AML-193 (cell line): ENCODE measurements at places on chromosomes 7 and 10.

GRCh38 chr7:73838642-73839041, 3.7 kb downstream of the METTL27 start:
- DNase-seq, result no peak

DNA sequence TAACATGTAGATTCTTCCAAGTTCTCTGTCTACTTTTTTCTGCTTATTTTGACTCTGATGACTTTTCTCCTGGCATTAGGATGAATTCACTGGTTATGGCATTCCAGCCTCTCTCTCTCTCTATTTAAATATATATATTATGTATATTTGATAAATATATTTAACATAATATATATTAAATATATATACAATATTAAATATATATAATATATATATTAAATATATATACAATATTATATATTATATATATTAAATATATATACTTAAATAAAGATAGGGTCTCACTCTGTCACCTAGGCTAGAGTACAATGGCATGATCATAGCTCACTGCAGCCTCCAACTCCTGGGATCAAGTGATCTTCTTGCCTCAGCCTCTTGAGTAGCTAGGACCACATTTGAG, 60.7 kb downstream of the ZNF783 start:
- no peak for DNase-seq

DNA sequence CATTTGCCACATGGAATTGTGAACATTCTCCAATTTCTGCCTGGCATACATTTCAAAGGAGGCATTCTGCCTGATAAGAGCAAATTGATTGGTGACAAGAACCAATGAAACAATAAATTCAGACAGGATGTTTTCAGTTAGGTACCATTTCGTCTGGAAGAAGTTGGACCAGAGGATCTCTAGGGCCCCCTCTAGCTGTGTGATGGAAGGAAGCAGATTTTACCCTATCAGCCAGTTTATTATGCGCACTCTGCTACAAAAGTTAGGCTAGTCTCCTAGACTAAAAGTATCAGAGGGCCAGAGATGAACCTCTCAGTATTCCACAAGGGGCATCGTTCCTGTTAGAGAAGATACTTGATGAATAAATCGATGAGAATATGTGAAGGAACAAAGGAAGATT, 118.0 kb downstream of the BUB3 start:
- no peak for DNase-seq

- DNase-seq, result no peak
These were observed 20.7 kb downstream of the FAM241B start for GRCh38 chr10:69650589-69651261.

GRCh38 chr7:46291601-46292150, 370.6 kb upstream of the IGFBP3 start:
- DNase-seq, result no peak

DNA sequence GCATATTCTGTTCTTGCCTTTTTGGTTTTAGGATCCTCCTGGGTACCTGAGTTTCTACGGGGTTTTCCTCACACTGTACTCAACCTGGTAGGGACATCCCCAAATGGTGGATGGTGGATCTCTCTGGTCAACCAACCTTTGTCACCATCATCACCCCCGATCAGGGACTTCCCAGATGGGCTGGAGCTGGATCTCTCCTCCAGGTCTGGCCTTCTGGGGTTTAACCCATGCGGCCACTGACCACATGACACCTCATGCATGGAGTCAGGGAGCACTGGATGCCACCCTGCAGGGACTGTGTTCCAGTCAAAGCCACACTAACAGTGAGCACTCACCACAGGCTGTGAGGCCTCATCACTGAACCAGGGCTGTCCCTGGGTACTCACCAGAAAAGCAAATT, 80.0 kb downstream of the CELF2 start:
- no peak for DNase-seq

DNA sequence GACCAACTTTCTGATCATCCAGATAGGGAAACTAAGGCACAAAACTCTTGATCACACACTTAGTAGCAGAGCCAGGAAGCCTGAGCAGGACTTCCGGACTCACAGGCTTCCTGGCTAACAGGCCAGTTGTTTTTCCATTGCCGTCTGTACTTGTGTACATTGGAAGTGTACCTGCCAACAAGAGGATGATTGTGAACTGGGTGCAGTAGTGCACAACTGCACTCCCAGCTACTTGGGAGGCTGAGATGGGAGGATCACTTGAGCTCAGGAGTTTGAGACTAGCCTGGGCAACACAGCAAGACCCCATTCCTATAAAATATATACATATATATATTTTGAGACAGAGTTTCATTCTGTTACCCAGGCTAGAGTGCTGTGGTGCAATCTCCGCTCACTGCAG, 35.2 kb upstream of the OTUD1 start:
- DNase-seq, result no peak
